ENCODE measurements at places on chromosomes 1 and 21. TPM values are rescaled to one million over a fixed set of nuclear protein-coding genes. Genes with fewer than 3 reads are reported as not detected.

The SCCPDH gene
- 21.7 TPM for total RNA-seq

- no peak overlapping the region for H3K4me3 ChIP-seq
- no peak overlapping the region for H3K27ac ChIP-seq
- peaks cover 97% of the 10 kb centered on the region for H3K36me3 ChIP-seq
- no peak for DNase-seq
- no peaks in the 10 kb centered on the region for H3K4me1 ChIP-seq
Measured at GRCh38 chr1:25973610-25974321, 24.1 kb downstream of the PAFAH2 start.

DNA sequence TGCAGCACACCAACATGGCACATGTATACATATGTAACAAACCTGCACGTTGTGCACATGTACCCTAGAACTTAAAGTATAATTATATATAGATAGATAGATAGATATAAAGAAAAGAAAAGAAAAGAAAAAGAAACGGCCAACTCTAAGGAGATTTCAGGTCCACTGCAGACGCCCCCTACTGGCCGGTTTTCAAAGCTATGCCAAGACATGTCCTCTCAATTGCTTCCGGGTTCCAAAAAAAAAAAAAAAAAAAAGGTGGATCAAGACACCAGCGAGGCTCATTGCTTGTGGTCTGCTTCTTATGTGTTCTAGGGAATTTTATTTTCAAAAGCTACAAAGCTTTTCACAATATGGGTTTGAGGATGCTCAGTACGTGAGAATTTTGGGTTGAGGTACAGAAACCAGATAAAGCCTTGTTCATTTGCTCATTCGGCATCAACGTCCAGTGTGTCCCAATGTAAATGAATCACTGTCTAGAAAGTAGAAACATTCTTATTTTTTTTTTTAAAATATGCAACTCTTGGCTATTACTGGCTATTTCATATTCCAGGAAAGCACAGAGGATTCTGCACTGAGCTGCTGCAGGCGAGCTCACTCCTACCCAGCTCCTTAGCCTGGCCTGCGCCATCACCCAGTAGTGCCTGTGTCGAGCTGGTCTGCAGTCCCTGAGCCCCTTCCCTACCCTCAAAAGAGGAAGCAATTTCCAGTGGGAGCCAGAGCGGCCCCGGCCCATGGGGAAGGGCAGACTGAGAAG is 643.0 kb downstream of the KIF26B start:
- no peak for DNase-seq
- H3K4me3 ChIP-seq: no peak overlapping the region
- no peaks in the 10 kb centered on the region for H3K4me1 ChIP-seq
- no peak overlapping the region for H3K27ac ChIP-seq
- no peaks in the 10 kb centered on the region for H3K27me3 ChIP-seq

DNA sequence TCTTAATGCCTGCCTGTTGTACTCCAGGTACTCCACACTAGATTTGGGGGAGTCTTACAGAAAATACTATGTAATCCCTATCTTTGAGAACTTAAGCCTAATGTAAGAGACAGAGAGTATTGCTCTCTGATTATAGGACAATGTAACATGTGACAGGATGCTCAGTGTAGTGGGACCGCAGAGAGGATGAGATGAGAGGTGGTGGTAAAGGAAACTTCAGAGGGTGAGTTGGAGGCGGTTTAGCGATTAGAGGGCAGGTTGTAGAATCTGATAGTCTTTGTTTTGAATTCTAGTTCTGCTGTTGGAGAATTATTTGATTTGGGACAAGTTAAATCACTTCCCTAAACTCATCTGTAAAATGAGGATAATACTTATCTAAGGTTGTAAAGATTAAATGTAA is 5.4 kb downstream of the SOAT1 start:
- DNase-seq: no peak
- H3K27ac ChIP-seq: no peak overlapping the region
- no peaks in the 10 kb centered on the region for H3K27me3 ChIP-seq
- H3K36me3 ChIP-seq: peaks cover 14% of the 10 kb centered on the region

- no peak for DNase-seq
- H3K36me3 ChIP-seq: no peaks in the 10 kb centered on the region
- no peak overlapping the region for H3K27ac ChIP-seq
- H3K4me1 ChIP-seq: peaks cover 3% of the 10 kb centered on the region
- H3K4me3 ChIP-seq: no peak overlapping the region
Measured at GRCh38 chr1:6088956-6089355, 43.3 kb downstream of the KCNAB2 start.

GRCh38 chr1:167135281-167135840 is 41.5 kb downstream of the STYXL2 start:
- no peaks in the 10 kb centered on the region for H3K4me1 ChIP-seq
- no peaks in the 10 kb centered on the region for H3K36me3 ChIP-seq
- DNase-seq: no peak
- no peak overlapping the region for H3K27ac ChIP-seq
- no peak overlapping the region for H3K4me3 ChIP-seq

- no peaks in the 10 kb centered on the region for H3K4me1 ChIP-seq
- H3K36me3 ChIP-seq: peaks cover 87% of the 10 kb centered on the region
- no peak overlapping the region for H3K4me3 ChIP-seq
- no peak for DNase-seq
- no peak overlapping the region for H3K27ac ChIP-seq
- H3K27me3 ChIP-seq: no peaks in the 10 kb centered on the region
Measured at GRCh38 chr1:150225546-150225945, 10.4 kb downstream of the ANP32E start.
